ENCODE measurements at places on chromosomes 11 and 22.

DNA sequence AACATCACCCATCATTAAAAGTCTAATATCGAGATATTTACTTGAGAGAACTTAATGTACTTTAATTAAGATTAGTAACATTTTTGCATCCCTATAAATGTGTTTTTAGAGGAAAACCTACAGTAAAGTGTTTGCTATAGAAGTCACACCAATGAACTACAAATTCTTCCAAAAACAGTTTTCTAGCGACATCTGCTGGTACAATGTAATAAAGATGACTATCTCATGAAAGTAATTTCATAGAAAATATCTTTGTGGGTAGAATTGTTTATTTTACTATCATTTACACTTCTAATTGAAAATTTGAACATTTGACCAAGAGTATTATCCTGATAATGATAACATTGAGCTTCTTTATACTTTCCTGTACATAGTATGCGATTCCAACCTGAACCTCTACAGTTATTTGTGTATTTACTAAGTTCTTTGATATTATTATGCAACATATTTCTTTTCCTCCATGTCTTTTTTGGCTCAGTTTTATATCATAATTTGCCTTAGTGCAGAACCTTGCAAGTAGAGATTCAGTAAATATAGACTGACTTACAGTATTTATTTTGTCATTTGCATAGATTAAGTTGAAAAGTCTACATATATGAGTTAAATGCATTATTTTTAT is 252.7 kb downstream of the TMEM135 start:
- DNase-seq: peak; percentile 76

GRCh38 chr22:50292643-50293440 is 14.6 kb downstream of the PLXNB2 start:
- no peak for DNase-seq

- peak; percentile 76 for DNase-seq
Observed at GRCh38 chr11:85941380-85941973, 86.3 kb downstream of the CCDC83 start.

GRCh38 chr22:36977401-36977861 is 41.8 kb downstream of the TST start:
- DNase-seq: peak; percentile 86

- DNase-seq: no peak
Observed at GRCh38 chr11:111623527-111624030, 21.3 kb downstream of the SIK2 start.

DNA sequence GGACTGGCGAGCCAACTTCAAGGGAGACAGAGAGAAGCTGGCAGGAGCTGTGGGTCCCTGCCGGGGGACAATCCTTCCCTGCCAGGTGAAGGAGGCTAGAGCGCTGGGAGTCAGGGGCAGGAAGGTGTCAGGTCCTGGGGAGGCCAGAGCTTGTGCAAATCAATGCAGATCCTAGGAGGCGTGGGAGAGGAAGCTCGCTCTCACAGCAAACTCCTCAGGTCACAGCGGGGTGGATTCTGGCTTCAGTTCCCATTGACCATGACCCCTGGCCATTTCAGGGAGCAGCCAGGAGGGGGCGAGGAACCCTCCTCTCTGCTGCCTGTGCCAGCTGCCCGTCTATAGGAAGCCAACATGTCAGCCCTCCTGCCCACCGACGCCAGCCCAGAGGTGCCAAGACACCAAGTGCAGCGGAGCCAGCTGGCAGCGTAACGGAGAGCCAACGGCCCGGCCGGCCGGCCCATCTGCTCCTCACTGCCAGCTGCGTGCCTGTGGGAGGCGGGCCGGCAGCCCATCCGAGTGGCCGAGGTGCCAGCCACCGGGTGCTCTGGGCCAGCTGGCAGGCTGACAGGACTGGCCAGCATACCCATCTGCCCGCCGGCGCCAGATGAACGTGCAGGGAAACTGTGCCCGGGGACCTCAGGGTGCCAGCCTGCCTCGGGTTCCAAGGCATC is 374.8 kb downstream of the MIAT start:
- DNase-seq: no peak

DNA sequence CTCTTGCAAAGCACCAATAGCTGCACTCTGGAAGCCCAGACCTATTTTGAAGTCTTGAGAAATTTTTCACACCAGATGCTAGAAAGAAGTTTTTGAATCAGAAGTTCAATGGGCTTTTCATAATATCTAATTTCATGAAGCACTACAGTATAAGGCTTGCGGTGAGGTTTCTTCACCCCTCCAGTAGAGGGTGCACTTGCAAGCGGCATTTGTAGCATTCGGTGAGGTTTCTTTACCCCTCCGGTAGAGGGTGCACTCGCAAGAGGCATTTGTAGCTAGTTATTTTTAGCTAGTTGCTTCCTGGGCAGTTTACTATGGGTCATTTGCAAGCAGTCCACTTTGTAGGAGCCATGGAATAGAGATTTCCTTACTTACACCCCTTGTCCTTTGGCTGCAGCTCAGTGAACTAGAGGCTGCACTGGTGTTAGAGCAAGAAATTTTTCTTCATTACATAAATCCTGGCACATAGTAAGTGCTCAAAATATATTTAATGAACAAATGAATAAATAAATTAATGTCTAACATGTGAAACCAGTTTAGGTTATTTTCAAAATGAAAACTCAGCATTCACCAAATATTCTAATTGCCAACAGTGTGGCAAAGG is 7.8 kb upstream of the NOX4 start:
- peak; percentile 11 for DNase-seq

- DNase-seq: no peak
Observed at GRCh38 chr11:116547571-116547970, 225.2 kb downstream of the BUD13 start.

DNA sequence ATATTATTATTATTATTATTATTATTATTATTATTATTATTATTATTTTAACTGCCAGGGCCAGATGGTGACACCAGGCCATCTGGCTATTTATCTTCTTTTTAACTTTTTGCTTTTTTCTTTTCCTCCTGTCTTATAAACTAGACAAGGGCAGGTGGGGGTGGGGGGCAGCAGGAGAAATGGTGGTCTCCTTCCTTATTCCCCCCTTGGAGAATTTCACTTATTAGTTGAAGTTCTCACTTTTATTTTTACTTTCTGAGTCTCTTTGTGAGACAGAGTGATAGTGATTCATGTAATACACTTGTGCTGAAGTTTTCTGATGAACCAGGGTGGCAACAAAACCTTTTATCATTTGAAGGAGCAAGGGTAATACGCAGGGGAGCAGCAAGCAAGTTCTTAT is 96.3 kb upstream of the ALKBH3 start:
- peak; percentile 25 for DNase-seq

GRCh38 chr11:79241205-79241851 is 199.5 kb downstream of the TENM4 start:
- no peak for DNase-seq

- no peak for DNase-seq
Observed at GRCh38 chr11:31827455-31828206, 16.5 kb upstream of the PAX6 start.

DNA sequence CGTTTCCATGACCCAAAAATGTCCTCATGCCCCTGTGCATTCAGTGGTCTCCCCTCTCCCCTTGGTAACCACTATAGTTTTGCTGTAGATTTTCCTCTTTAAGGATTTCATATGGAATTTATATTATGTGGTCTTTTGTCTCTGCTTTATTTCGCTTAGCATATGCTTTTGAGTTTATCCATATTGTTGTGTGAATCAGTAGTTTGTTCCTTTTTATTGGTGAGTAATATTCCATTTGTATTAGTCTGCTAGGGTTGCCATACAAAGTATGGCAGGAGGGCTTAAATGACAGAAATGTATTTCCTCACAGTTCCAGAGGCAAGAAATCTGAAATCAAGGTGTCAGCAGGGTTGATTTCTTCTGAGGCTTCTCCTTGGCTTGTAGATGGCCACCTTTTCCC is 3.5 kb downstream of the ZNF74 start:
- DNase-seq: no peak

GRCh38 chr22:29985912-29986311 is 94.4 kb upstream of the HORMAD2 start:
- no peak for DNase-seq

DNA sequence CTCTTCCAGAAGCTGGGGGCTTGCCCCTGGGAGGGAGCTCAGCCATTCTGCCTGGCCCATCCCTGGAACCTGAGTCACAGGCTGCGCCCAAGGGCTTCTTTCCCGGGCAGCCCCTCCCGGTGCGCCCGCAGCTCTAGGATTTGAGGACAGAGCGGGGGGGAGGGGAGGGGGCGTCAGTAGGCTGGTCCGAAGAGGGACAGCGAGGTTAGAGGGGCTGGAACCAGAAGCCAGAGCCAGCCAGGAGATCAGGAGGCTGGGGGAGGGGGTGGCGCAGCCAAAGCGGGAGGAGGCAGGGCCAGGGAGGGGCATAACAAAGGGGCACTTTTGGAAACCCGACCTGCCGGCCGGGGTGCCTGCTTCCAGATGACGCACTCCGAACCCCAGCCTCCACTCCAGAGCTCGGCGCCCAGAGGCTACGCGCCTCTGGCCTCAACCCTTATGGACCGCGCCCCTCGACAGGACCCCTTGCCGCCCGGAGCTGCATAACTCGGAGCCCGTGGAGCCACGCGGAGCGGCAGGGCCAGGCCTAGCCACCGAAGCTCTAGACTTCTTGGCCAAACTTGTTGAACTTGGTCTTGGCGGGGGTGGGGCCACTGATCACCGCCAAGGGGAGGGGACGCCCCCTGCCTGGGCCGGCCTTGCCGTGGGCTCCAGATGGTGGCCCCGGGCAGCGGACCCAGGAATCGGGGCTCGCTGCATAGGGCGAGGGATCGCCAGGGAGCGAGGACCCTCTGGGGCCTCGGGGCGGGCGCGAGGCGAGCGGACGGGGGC is 744 bp downstream of the PACSIN3 start:
- no peak for DNase-seq

DNA sequence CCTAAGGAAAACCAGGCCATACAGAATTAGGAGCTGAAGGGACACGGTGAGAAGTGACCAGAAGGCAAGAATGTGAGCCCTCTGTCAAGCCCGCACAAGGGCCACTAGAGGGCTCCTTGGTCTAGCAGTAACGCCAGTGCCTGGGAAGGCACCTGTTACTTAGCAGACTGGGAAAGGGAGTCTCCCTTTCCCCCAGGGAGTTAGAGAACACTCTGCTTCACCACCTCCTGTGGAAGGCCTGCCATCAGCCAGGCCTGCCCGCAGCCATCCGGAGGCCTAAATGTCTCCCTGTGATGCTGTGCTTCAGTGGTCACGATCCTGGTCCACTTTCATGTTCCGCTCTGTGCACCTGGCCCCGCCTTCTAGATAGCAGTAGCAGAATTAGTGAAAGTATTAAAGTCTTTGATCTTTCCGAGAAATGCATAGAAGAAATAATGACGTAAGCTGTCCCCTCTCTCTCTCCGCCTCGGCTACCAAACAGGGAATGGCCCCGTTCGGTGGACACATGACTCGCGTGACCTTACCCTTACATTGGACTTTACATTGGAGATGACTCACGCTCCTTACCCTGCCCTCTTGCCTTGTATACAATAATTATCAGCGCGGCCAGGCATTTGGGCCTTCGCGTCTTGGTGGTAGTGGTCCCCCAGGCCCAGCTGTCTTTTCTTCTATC is 10.7 kb upstream of the GSTP1 start:
- peak; percentile 45 for DNase-seq

GRCh38 chr11:72373163-72373562 is 61.2 kb downstream of the CLPB start:
- no peak for DNase-seq

DNA sequence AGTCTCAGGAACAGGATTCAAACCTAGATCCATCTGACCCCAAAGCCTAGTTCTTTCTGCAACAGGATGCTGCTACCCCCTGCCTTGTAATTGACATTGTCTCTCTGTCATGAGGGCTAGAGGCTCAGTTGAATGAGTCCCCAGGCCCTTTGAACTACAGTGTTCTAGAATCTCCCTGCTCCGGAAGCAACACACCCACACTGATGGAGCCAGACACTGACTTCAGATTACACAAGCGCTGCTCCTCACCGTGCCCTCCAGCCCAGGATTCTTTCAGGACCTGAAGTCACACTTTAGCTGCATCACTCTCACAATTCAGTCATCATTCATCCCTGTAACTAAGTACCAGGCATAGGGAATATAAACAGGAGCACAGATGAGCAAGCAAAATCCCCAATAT is 69.6 kb downstream of the RAB30 start:
- no peak for DNase-seq

DNA sequence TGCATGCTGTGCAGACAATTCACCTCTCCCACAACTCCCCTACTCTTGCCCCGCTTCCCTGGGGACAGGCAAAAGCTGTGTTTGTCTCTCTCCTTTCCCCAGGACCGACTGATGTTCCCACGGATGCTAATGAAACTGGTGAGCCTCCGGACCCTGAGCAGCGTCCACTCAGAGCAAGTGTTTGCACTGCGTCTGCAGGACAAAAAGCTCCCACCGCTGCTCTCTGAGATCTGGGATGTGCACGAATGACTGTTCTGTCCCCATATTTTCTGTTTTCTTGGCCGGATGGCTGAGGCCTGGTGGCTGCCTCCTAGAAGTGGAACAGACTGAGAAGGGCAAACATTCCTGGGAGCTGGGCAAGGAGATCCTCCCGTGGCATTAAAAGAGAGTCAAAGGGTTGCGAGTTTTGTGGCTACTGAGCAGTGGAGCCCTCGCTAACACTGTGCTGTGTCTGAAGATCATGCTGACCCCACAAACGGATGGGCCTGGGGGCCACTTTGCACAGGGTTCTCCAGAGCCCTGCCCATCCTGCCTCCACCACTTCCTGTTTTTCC is 1.4 kb upstream of the MADD start:
- no peak for DNase-seq

DNA sequence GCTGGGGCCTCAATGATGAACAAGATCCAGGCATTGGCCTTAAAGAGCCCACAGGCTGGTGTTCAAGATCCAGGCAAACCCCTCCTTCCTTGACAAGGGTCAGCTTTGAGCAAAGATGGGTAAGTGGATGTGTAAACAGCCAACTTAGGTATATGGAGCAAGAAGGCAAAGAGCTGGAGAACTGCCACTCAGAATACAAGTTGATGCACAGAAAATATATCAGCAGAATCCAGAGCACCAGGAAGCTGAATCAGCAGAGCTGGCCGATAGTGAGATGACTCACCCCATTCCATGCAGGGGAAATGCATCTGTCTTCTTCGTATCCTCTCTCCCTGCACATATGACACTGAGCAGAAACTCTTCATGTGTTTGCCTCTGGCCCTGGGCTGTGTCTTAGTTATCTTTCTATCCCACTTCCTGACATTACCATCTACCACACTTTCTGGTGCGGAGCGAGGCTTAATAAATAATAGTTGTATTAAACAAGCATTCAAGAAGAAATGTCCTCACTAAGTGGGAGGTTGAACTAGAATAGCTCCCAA is 57.8 kb downstream of the ENDOD1 start:
- peak; percentile 96 for DNase-seq

DNA sequence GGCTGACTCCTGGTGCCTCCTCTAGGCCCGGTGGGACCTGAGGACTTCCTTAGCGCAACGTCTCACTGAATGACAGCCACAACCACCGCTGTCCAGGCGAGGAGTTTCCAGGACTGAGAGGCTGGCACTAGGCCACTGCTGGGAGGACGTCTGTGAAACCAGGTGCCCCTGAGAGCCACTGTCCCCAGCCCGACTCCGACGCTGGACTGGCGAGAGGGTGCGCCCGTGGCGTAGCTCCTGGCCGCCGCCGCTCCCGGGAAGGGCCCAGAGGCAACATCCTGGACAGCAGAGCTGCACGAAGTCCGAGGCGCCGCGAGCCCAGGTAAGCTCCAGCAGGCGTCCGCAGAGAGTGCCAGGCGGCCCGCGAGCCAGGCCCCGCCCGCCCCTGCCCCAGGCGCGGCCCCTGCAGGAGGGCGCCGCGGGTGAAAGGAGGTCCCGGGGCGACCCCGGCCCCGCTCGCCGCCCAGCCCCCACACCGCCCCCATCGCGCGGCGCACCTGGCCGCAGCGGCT is 525 bp downstream of the DGCR2 start:
- DNase-seq: peak; percentile 69

Data from erythroblast (primary cell).